ENCODE measurements at places on chromosomes 6 and 20.

DNA sequence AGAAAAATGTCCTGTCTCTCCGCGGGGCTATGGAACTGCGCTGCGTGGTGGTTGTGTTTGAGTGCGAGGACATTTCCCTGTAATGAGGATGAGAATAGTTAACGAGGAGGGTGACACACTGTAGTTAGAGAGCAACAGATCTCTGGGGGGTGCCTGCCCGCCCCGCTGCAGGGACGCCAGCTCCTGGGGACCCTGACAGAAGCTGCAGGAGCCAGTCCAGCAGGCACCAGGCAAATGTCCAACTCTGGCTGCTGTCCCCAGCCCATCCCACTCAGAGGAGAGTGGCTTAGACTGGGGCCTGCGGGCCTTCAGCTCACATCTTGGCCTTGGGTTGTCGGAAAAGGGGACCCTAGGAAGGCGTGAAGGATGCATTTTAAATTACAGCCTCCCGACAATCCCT lies 92.9 kb upstream of the FOXP4 start:
- DNase-seq = no peak

DNA sequence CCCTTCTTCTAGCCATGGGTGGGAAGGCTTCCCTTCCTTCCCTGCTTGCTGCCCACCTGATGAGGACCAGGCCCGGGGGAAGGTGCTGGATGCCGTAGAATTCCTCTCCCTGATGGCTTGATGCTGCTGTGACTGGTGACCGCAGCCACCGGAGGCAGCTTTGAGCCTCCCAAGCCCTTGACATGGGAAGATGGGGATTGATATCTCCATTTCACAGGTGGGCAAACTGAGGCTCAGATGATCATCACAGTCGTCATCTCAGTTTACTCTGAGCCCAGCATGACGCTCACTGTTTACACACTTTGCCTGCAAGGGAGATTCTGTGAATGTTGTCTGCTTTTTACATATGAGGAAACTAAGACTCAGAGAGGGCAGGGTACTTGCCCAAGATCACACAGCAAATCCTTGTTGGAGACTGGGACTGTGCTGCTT lies 43.9 kb downstream of the SRC start:
- DNase-seq = no peak

- DNase-seq = no peak
Observed at GRCh38 chr6:132952031-132952867, 137.9 kb downstream of the RPS12 start.

GRCh38 chr6:87483929-87484328 lies 11.2 kb downstream of the SLC35A1 start:
- no peak for DNase-seq

DNA sequence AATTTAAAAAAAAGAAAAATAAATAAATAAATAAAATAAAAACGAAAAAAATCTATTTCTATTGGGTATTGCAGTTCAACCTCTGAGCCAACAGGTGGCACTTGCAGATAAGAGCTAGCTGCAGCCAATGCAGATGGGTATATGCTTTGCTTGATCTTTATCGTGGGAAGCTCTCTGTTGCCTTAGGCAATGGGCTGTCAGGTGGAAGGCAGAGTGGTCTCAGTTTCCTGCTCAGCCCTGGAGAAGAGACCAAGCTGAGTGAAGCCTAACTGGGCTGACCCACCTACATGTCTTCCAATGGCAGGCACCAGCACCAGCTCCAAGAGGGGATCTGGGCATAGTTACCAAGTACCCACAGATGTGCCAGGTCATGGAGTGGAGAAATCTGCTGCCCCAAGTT lies 95.0 kb downstream of the AK9 start:
- DNase-seq = no peak

DNA sequence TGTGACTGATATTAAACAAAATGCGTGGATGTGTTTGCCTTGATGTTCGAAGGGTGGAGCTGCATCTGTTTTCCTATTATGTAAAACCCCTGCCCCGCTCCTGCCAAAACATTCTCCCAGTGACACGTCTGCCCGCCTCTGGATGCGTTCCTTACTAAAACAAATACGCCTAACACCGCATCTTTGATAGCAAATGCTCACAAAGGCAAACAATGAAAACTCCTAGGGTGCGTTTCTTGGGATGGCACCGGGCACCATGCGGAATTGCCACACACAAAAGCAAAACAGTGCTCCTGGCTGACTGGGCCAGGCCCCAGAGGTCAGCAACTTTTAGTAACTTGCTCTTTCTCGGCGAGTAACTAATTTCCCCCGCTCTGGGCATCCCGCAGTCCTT lies 9.0 kb upstream of the FOXC1 start:
- no peak for DNase-seq

GRCh38 chr20:47459344-47460073 lies 42.2 kb upstream of the NCOA3 start:
- DNase-seq = no peak

- DNase-seq = peak; percentile 92
Observed at GRCh38 chr6:27495386-27496135, 22.7 kb upstream of the ZNF184 start.

DNA sequence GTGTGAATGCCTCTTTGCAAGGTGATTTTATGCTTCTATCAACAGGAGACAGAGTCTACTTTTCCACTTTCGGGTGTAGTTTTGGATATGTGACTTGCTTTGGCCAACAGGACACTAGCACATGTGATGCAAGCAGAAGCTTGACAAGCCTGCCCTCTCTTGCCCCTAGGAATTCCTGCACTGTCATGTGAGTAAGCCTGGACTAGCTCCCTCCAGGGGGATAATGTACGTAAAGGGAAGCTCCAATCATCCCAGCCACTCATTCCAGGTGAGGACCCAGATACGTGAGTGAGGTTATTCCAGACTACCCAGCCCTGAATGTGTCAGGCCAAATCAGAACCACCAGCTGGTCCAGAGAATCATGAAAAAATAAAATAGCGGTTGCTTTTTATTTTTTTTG lies 33.3 kb downstream of the BEND3 start:
- no peak for DNase-seq

DNA sequence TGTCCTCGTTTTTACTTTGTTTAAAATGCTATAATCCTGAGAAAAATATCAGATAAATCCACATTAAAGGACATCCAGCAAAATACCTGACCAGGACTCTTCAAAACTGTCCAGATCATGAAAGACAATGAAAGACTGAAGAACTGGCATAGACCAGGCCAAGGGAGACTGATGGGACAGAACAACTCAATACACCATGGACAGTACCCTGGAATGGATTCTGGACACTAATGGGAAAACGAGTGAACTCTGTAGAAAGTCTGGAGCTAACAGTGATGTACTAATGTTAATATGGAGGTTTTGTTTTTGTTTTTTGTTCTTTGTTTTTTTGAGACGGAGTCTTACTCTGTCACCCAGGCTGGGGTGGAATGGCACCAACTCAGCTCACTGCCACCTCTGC lies 461.4 kb downstream of the CD83 start:
- DNase-seq = no peak

GRCh38 chr6:145034664-145035063 lies 700.7 kb downstream of the EPM2A start:
- DNase-seq = no peak

- DNase-seq = peak; percentile 69
Observed at GRCh38 chr20:33679758-33680485, 5.7 kb upstream of the NECAB3 start.

DNA sequence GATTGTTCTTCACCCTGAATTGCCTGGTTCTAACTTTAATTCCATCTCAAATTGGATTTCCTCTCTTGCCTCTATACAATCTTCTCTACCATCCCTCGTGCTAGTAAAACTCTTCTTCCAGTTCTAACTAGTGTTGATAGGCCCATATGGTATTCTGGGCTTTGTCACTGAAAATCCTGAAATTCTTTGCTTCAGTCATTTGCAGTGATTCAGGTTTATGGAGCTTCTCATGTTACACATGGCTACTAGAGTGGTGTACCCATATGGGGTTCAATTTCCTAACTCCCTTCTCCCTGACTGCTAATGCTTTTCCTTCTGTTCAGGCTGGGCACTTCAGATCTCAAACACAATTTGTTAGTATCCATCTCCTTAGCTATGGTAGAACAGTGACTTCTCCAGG lies 956.6 kb downstream of the KIF16B start:
- no peak for DNase-seq

DNA sequence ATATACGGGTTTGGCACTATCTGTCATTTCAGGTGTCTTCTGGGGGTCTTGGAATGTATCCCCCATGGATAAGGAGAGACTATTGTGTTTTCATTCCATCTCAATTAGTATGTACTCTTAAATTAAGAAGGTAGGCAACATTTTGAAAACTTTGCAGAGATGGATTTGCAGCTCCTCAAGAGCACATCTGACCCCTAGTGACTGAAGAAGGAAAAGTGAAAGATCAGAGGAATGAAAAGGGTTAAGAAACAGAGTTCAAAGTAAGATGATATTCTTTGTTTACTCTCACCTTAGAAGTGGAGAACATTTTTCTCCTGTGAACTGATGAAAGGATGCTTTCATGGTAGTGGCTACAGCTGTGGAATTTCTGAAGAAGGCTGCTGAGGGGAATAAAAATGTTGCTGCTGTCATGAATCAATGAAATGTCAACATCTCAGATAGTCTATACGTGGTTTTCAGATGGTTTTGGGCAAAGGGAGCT lies 41.5 kb downstream of the SH3BGRL2 start:
- no peak for DNase-seq

DNA sequence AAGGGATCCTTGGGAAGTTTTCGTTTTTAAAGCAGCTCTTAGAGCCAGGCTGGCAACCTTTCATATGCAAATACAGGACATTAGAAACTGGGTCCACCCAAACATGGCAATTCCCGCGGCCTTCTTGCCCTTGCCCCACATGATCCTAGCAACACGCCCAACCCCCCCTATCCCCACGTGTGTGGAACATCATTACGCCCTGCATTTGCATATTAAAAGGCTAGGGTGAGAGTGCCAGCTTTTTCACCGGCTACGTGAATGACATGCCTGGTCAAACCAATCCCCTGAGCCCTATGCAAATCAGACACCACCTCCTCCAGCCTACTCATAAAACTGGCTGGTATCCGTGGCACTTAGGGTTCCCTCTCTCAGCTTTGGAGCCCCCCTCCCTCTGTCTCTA lies 88.1 kb downstream of the TNFRSF21 start:
- no peak for DNase-seq

DNA sequence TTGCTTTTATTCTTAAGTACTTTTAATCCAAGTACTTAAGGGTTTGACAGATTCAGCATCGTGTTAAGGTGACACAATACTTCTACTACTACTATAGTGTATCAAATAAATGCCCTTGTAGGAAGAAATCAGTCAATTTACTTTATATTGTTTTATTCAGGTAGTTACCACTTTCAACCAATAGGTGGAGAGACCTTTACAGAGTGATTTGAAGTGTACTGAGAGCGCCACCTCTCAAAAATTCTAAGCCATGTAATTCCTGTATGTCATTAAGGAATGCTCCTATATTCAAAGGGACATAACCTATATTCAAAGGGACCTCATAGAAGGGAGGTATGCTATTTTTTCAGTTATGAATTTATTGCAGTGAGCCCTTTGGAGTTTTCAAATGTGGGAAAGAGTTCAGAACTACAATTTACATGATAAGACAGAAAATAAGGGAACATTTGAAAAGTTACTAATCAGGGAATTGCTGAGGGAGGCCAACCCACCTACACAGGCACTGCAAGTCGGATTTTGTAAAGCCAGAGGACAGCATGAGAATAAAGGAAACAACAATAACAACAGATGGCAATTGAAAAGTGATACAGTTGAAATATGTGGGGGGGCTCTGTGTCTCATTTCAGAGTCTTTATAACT lies 955.6 kb downstream of the TBC1D32 start:
- DNase-seq = no peak

DNA sequence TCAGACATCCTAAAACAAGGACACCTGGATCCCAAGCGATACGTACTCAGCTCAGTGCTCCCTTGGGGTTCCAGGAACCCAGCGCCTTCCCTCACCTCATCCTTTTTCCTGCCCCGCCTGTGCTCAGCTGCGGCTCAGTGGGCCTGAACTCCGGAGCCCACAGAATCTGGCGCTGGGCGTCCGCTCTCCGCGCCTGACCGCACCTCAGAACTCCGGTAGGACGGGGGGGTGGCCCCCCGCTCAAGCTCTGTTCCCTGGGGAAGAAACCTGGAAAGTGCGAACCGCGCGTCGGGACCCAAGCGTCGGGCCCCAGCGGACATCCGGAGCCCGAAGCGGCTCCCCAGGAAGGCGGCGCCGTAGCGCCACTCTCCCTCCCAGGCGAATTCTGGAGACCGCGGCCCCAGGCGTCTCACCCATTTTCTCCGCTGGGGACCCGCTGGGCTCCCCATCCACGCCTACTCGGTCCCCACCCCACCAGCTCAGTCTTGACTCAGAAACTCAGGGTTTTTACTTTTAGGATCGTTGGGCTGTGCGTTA lies 336 bp upstream of the LY6G5C start:
- DNase-seq = peak; percentile 76

GRCh38 chr20:13105864-13106457 lies 97.2 kb downstream of the SPTLC3 start:
- no peak for DNase-seq

- DNase-seq = no peak
Observed at GRCh38 chr20:17953935-17954334, 14.7 kb downstream of the SNX5 start.

DNA sequence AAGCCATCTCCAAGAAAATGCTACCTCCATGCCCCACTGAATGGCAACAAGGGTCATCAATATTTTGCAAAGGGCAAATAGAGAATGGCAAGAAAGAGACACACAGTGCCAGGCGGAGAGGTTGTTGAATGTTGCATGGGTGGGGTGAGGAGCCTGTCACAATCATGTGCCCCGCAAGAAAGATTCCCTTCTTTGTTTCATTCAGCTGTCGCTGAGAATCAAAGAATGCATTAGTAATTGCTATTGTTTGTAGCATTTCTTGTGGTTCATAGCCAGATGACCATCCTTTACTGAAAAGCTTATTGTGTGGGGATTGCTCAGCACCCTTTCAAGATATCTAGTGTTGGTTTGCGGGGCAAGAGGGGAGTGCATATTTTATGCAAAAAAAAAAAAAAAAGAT lies 166.5 kb upstream of the QKI start:
- DNase-seq = no peak

GRCh38 chr6:139262519-139263300 lies 29.1 kb downstream of the TXLNB start:
- no peak for DNase-seq

DNA sequence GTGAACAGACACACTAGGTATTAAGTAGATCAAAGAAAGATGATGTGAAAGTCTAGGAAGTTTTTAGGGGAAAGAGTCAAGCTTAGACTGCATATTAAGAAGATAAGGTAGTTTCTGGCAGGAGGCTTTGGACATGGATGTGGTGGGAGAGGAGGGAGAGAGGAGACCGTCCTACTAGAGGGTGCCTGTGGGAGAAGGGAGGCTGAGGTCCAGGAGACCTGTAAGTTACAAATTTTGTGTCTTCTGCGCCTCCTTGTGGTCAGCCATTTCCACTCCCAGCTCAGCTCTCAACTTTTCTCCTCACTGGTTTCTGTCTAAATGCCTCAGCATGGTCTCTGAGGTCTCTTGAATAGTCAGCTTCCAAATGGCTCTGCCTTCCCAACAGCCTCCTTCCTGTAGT lies 193.5 kb downstream of the UNC5CL start:
- DNase-seq = no peak

DNA sequence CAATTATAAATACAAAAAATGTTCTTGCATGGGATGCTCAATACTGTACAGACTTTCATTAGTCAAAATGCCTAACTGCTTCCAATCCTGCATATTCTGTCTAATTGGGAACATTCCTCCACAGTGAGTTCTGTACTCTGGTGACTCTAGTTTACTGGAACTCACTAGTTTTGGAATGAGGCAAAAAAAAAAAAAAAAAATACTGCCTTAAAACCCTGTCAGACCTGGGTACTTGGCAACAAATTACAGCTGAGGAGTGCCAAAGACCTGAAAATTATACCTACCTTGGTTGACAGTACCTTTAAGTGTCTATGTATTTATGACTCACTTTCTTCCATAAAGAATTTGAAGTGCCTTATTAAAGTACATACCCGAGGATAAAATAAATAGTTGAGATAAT lies 276.7 kb downstream of the FARS2 start:
- no peak for DNase-seq

Data from activated CD8-positive, alpha-beta memory T cell treated with anti-CD3 and anti-CD28 coated beads, Interleukin-2, amount 50 U/mL, for 48 hours (primary cell).